GM23338 (cell line): ENCODE measurements at places on chromosomes 2 and 18. TPM values are rescaled to one million over a fixed set of nuclear protein-coding genes. Genes with fewer than 3 reads are reported as not detected.
A peak's percentile ranks its signal among the peaks of the same experiment; 100 is the strongest.

CNPPD1 gene
- 18.2 and 22.8 TPM in 2 replicates for total RNA-seq

ANKRD30B gene
- not detected in 2 replicates for total RNA-seq

CRACDL gene
- 0.14 and 0.85 TPM in 2 replicates for total RNA-seq

CYTIP gene
- not detected in 2 replicates for total RNA-seq

CD8A gene
- total RNA-seq, result 0.24 and 0.54 TPM in 2 replicates

EFR3B gene
- 10.7 and 11.8 TPM in 2 replicates for total RNA-seq

INHA gene
- 0.31 and 1.6 TPM in 2 replicates for total RNA-seq

RNF25 gene
- total RNA-seq, result 18.3 and 22.1 TPM in 2 replicates

- DNase-seq, result no peak
- H3K4me1 ChIP-seq, result peaks cover 23% of the 10 kb centered on the region
- no peak overlapping the region for H3K4me3 ChIP-seq
- no peaks in the 10 kb centered on the region for H3K36me3 ChIP-seq
- no peaks in the 10 kb centered on the region for H3K27me3 ChIP-seq
- H3K27ac ChIP-seq, result no peak overlapping the region
Measured at GRCh38 chr2:157790780-157791179, 85.3 kb downstream of the ACVR1 start.

- no peaks in the 10 kb centered on the region for H3K36me3 ChIP-seq
- H3K4me3 ChIP-seq, result no peak overlapping the region
- DNase-seq, result no peak
- H3K27ac ChIP-seq, result peak overlapping the region; percentile 55; the same call in 1 of the 2 replicates
Measured at GRCh38 chr2:233418761-233419546, 64.7 kb downstream of the DGKD start.

GRCh38 chr18:47748847-47749599 is 181.4 kb downstream of the SMAD2 start:
- no peaks in the 10 kb centered on the region; the same call in 1 of the 2 replicates for H3K4me1 ChIP-seq
- H3K27me3 ChIP-seq, result peaks cover 10% of the 10 kb centered on the region; the same call in 1 of the 2 replicates
- peak; percentile 74 for DNase-seq
- H3K4me3 ChIP-seq, result peak overlapping the region; percentile 72

- H3K27me3 ChIP-seq, result no peaks in the 10 kb centered on the region
- H3K4me3 ChIP-seq, result no peak overlapping the region
- no peak overlapping the region for H3K27ac ChIP-seq
- no peaks in the 10 kb centered on the region for H3K4me1 ChIP-seq
- H3K36me3 ChIP-seq, result no peaks in the 10 kb centered on the region
Measured at GRCh38 chr2:239160226-239161143, 240.3 kb downstream of the HDAC4 start.

DNA sequence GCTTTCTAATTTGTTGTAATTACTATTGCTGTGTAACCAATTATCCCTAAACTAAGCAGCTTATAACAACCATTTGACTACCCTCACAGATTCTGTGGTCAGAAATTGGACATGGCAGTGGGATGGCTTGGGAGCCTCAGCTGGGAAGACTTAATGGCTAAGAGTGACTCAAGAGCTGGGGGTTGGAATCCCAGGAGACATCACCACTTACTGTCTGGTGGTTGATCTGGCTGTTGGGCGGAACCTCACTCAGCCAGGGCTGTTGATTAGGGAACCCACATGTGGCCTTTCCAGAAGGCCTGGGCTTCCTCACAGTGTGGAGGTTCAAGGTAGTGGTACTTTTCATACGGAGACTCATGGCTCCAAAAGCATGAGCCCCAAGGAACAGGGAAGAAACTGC is 49.8 kb downstream of the E2F6 start:
- H3K27ac ChIP-seq, result no peak overlapping the region
- no peak overlapping the region for H3K4me3 ChIP-seq
- H3K27me3 ChIP-seq, result no peaks in the 10 kb centered on the region

DNA sequence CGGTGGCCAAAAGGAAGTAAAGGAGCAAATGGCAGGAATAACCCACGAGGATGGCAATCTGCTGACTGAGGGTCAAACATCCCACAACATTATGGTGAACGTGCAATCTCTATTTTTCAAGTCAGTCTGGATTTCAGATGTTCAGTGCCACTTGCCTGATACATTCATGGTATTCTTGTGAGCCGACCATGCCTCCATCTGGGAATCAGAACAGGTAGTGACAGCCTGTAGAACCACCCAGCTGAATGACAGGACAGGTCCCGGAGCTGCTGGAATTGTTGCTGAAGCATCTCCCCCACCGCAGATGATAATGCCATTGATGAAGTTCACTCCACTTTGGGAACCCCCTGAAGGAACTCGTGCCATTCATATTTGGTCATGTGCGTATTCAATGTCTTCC is 123.2 kb downstream of the CAPN13 start:
- no peaks in the 10 kb centered on the region for H3K4me1 ChIP-seq
- no peak overlapping the region for H3K4me3 ChIP-seq
- H3K27ac ChIP-seq, result no peak overlapping the region
- H3K36me3 ChIP-seq, result no peaks in the 10 kb centered on the region
- H3K27me3 ChIP-seq, result no peaks in the 10 kb centered on the region

DNA sequence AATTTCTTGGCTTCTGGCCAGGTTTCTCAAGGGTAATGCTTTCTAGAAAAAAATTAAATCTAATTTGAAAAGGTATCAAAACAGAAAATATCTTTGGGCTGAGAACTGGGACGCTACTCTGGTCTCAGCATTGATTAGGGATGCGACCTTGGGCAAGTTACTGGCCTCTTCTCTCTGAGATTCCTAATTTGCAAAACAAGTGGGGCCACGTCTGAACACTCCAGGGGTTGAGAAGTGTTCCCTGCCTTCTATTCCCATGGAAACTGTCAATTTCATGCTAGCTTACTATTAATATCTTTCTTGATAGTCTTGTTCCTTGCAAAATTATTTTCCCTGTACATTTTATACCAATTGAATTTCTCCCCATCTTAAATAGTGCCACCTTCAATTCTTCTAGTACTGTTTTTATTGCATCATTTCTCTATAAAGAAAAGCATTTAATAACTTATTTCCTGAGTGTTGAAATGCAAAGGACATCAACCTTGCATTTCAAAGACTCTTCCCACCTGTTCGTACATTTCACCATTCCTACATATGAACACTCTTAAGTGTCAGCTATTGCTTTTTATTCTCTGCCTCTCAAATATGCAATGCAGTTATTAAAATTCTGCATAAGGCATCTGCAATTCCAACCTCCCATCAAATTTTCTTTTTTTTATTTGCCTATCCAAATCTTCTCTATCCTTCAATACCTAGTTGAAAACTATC is 118.3 kb upstream of the DSEL start:
- H3K4me3 ChIP-seq, result peak overlapping the region; percentile 32
- peak; percentile 77 for DNase-seq
- peaks cover 55% of the 10 kb centered on the region for H3K4me1 ChIP-seq
